WTC11 (cell line): ENCODE measurements at places on chromosomes 11 and 22. TPM values are rescaled to one million over a fixed set of nuclear protein-coding genes. Genes with fewer than 3 reads are reported as not detected.
A peak's percentile ranks its signal among the peaks of the same experiment; 100 is the strongest.

Gene MMP27
- not detected in 3 replicates for total RNA-seq

Gene KCNJ1
- total RNA-seq = 0.07 to 0.24 TPM (median 0.16 TPM) in 3 replicates

- DNase-seq = no peak
These were observed 110.1 kb upstream of the LUZP2 start for GRCh38 chr11:24386546-24387397.

GRCh38 chr11:88552379-88553062 lies 215.0 kb upstream of the CTSC start:
- peak; percentile 73 for DNase-seq

- peak; percentile 72 for DNase-seq
These were observed 1.7 kb downstream of the SMTN start for GRCh38 chr22:31082606-31083376.

DNA sequence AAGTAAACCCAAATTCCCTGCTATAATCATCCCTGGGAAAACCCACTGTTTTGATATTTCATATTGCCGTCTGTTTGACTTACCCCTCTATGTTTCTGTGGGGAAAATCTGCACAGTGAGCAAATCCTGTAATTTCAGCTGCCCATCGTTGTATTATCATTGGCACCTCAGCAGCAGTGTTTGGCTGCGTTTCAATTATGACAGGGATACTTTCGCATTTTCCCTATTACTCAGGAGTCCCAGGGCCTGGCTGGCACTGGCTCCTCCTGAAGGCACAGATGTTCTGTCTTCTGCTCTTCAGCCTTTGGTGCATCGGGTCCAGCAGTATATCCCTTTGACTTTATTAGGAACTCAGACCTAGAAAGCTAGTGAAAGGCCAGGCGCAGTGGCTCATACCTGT lies 12.2 kb upstream of the MMP12 start:
- no peak for DNase-seq
